Activated naive CD8-positive, alpha-beta T cell treated with anti-CD3 and anti-CD28 coated beads for 36 hours (primary cell): ENCODE measurements at places on chromosomes 13 and 19.

DNA sequence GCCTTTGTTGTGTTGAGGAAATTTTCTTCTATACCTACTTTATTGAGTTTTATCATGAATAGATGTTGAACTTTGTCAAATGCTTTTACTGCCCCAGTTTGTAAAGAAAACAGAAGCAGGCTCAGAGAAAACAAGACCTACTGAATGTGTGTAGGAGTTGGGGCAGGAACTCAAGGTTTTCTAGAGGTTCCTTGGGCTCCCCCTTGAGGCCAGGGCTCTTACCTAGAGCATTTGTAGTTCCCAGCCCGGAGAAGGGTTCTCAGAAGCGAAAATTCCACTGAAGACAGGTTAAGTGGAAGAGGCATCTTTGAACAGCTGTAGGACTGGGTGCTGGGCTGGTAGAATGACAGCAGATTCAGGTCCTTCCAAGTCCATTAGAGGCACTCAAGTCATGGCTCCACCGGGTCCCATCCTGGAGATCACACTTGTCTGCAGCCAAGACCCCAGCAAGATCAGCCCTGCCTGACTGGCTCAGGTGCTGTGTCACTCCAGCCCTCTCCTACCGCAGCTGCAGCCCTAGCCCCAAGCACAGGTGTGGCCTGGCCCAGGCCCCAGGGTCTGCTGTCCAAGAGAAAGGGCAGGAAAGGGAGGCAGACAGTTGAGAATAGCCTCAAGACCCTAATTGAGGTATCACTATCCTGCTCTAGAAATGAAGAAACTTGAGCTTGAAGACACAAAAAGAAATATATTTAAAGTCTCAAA, 425.5 kb downstream of the PCDH20 start:
- no peaks in the 10 kb centered on the region for H3K4me1 ChIP-seq
- no peaks in the 10 kb centered on the region for H3K36me3 ChIP-seq
- DNase-seq, result no peak
- H3K4me3 ChIP-seq, result no peak overlapping the region
- no peak overlapping the region for H3K27ac ChIP-seq

DNA sequence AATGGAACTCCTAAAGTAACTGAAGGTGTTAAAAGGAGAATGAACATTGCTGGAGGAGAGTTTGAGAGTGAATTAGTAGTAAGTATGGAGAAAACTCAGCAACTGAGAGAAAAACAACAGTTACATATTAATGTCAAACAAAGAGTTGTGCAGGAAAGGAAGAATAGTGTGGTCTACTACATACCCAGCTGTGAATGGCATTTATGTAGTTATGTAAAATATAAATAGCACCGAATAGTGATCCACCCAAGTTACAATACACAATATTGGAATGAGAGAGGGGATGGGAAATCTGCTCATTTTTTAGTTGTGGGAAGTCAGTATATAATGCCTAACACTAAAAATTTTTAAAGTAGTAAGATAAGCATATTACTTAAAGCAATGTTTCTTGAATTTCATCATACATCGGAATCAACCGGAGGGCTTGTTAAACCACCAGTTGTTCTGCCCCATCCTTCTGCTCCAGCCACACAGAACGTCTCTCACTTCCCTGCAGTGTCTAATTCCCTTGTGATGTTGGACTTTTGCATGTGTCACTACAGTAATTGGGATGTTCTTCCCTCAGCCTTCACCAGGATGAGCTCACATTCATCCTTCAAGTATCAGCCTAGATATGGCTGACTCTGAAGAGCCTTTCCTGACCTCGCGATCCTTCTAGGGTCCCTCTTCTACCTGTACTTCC, 11.5 kb downstream of the CCDC70 start:
- H3K36me3 ChIP-seq, result no peaks in the 10 kb centered on the region
- peaks cover 4% of the 10 kb centered on the region for H3K4me1 ChIP-seq
- no peak overlapping the region for H3K27ac ChIP-seq
- no peak for DNase-seq
- H3K27me3 ChIP-seq, result no peaks in the 10 kb centered on the region
- no peak overlapping the region for H3K4me3 ChIP-seq

- H3K4me3 ChIP-seq, result peak overlapping the region; percentile 81
- peak overlapping the region; percentile 83 for H3K27ac ChIP-seq
- H3K36me3 ChIP-seq, result peaks cover 9% of the 10 kb centered on the region
- H3K27me3 ChIP-seq, result no peaks in the 10 kb centered on the region
Measured at GRCh38 chr19:18340990-18341868, 831 bp downstream of the PGPEP1 start.

- no peak overlapping the region for H3K27ac ChIP-seq
- no peaks in the 10 kb centered on the region for H3K4me1 ChIP-seq
- no peak overlapping the region for H3K4me3 ChIP-seq
- no peaks in the 10 kb centered on the region for H3K36me3 ChIP-seq
- no peaks in the 10 kb centered on the region for H3K27me3 ChIP-seq
Measured at GRCh38 chr13:72539925-72540324, 187.5 kb downstream of the MZT1 start.

GRCh38 chr13:32407854-32408253, 20.1 kb downstream of the N4BP2L1 start:
- peaks cover 10% of the 10 kb centered on the region for H3K4me1 ChIP-seq
- H3K27ac ChIP-seq, result no peak overlapping the region

GRCh38 chr13:44819245-44819644, 170.0 kb downstream of the NUFIP1 start:
- peaks cover 23% of the 10 kb centered on the region for H3K4me1 ChIP-seq
- peak; percentile 8 for DNase-seq
- no peaks in the 10 kb centered on the region for H3K36me3 ChIP-seq
- H3K4me3 ChIP-seq, result no peak overlapping the region

DNA sequence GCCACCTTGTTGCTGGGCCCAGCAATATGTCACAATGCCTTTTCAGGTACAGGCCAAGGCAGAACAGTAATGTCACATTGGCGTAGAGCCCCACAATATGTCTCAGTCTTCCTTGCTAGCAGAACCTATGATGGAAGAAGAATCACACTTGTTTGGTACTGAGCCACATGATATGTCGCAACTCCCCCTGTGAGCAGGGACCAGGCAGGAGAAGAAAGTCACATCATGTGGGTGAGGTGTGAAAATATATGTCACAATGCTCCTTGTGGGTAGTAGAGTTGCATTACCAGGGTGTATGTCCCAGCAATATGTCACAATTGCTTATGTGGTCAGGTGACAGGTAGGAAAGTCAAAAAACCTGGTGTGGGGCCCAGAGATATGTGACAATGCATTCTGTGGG, 7.1 kb upstream of the ZNF91 start:
- H3K27me3 ChIP-seq, result no peaks in the 10 kb centered on the region
- H3K4me3 ChIP-seq, result no peak overlapping the region

DNA sequence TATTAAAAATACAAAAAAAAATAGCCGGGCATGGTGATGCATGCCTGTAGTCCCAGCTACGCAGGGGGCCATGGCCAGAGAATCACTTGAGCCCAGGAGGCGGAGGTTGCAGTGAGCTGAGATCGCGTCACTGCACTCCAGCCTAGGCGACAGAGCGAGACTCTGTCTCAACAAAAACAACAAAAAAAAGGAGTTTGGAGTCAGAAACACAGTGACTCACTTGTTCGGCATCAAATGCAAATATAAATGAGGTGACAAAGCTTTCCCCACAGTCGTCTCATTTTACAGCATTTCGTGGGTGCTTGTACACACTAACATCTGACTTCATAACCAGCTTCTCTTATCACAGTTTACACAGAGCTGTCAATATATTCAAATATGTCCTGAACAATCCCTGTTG, 11.0 kb downstream of the ZNF665 start:
- no peak for DNase-seq
- peaks cover 73% of the 10 kb centered on the region for H3K36me3 ChIP-seq
- H3K4me1 ChIP-seq, result no peaks in the 10 kb centered on the region
- no peak overlapping the region for H3K4me3 ChIP-seq
- H3K27ac ChIP-seq, result no peak overlapping the region
